ENCODE measurements at places on chromosomes 1 and 21.
A peak's percentile ranks its signal among the peaks of the same experiment; 100 is the strongest.

- no peak for DNase-seq
Observed at GRCh38 chr1:111364690-111365089, 62.8 kb downstream of the OVGP1 start.

DNA sequence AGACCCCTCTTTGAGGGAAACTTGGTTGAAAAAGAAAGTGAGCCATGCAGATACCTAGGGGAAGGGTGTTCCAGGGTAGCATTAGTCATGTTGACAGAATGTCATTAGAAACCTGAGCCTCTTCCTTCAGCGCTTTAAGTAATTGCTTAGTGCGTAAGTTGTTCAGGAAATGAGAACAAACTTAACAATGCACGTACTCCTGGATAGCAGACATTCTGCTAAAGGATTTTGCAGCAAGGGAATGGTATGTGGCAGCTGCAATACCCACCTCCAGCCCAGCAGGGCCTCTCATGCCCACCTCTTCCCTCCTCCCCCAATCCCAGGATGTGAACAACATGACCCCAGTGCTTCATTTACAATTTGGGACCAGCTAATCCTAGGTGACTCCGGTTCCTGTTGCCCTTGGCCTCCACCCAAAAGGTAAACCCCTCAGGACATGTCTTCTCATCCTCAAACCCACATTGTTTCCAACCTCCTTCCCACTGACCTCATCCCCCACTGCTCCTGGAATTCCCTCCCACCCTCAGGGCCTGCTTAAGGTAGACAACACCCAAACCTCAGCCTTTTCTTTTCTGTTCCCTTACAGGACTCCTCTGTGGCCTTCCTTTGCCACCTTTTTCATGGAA lies 98.0 kb upstream of the BCAR3 start:
- no peak for DNase-seq

DNA sequence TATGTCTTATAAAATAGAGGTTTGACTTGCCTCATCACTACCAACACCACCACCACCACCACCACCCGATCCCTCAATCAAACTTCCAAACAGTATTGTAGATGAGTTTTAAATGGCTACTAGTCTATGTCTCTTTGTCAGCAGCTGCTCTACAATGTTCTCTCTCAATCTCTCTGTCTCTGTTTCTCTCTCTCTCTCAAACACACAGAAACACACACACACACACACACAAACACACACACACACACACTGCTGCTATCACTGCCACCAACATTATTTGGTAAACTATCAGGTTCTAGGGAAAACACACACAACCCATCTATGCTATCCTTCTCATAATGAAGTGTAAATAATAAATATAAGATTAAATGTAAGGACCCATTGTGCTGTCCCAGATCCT lies 2.4 kb downstream of the TNFSF4 start:
- DNase-seq, result no peak

- DNase-seq, result no peak
Observed at GRCh38 chr1:155648207-155649147, 38.5 kb downstream of the MSTO1 start.

- DNase-seq, result no peak
Observed at GRCh38 chr1:89873288-89873687, 52.5 kb downstream of the LRRC8D start.

GRCh38 chr1:225693085-225693696 lies 40.3 kb upstream of the ENAH start:
- DNase-seq, result no peak

DNA sequence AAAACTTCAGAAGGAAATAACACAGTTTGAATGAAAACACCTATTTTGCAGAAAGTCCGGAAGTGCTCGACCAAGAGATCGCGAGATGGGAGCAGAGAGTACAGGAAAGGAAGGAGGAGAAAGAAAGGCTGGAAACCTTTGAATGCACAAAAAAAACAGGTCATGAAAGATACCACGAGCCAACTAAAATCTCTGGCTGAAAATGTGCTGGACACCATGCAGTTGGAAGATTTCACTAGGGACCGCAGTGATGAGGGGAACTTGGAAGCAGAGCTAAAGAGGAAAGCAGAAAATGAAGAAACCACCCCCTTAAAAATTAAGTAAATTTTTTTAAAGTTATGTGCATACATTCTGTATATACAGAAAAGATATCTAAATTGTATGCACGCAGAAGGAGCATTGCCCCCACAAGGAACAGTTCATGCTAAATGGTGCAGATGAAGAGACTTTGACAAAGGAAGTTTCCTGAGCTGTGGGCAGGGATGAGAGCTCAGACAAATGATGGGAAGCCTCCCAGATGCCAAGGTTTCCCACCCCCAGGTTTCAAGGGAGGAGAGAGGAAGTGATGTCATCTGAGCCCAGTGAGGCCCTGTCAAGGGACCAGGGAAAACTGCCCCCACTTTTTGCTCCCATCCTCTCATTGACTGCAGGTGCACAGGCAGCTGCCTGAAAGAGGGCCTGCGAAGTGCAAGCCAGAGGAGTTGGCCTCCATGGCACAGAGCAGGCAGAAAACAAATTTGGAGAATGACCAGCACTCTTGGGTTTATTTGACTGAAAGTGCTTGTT lies 52.5 kb downstream of the ETS2 start:
- no peak for DNase-seq

DNA sequence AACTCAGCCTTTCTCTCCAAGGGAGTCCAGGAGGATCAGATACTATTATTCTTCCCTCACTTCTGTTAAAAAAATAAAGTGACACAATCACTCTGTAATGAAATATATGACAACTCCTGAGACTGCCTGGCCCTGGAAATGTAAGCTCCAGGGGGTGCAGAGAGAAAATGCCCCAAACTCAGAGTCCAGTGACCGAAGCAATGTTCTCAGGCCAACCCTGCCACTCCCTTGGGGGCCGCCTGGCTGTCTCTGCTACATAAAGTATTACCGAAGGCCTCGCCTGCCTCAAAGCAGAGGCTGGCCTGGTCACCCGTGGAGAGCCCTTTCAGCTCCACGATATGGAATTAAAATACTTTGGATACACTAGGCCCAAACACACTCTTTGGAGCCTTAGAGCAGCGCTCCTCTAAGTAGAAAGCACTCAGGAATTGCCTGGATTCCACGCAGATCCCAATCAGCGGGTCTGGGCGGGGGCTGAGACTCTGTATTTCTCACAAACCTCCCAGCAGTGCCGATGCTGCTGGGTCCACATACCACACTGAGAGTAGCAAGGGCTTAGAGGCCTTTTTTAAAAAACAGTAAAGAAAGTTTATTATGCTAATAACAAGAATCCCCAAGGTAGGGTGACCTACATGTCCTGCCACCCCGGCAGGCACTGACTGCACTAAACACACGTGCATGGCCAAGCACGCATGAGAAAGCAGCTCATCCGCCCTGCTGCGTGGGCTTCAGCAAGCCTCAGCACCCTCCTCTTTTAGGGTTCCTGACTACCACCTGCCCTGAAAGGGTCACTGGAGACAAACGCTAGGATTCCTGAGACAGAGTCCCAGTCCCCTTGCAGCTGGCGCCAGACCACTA lies 31.1 kb downstream of the TMCO4 start:
- no peak for DNase-seq

GRCh38 chr1:94542088-94542870 lies 720 bp upstream of the F3 start:
- DNase-seq, result no peak

DNA sequence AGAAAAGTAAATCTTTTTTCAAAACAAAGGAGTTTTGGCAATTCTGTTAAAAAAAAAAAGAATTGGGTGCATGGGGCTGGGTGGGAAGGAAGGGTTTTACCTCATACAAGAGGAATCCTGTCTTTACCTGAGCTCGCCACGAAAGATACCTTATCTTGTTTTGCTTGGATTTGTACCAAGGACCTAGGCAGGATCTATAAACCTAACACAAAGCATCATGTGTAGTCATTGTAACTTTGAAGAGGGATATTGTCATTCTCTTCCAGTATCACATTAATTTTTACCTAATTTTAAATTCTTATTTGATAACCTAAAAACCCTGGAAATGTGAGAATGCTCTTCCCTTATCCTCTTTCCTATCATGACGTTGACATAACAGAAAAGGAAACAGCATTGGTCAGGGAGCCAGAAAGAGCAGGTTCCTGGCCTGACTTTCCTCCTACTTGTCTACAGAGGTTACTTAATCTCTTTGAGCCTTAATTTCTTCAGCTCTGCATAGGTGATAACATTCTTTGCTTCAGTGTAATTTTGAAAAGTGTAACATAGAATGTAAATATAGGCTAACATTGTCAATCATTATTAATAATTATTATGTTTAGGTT lies 4.0 kb upstream of the LAMC1 start:
- no peak for DNase-seq

GRCh38 chr1:154603317-154603716 lies 4.7 kb downstream of the ADAR start:
- DNase-seq, result no peak

GRCh38 chr1:27601771-27602461 lies 2.0 kb downstream of the AHDC1 start:
- no peak for DNase-seq

DNA sequence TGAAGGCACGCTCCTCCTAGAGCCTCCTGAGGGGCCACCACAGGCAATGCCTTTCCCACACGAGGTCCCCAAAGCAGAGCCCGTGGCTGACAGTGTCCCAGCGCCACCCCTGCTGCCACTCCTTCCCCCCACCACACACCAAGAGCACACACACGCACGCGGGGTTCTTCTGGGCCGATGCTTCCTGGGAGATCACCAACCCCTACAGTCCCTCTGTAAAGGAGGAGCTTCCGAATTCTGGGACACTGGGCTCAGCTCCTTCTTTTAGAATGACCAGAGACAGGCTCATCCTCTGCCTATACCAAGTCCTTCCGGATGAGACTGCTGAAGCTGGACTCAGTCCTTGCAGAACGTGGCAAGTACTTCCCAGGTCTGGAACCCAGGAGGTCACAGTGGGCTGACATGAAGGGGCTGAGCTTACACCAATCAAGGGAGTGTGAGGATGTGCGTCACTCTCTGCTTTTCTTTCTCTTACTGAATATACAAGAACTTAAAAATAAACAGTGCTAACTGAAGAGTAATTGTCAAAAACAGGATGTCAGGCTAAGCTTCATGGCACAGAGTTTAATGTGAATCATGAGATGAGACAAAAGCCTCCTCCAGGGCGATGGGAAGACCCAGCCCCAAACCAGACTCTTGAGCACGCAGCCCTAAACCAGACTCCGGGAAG lies 12.7 kb downstream of the SSU72 start:
- DNase-seq, result no peak

GRCh38 chr1:4652631-4653327 lies 1.6 kb upstream of the AJAP1 start:
- DNase-seq, result peak; percentile 62

GRCh38 chr1:150001415-150001814 lies 9.1 kb downstream of the OTUD7B start:
- DNase-seq, result no peak

DNA sequence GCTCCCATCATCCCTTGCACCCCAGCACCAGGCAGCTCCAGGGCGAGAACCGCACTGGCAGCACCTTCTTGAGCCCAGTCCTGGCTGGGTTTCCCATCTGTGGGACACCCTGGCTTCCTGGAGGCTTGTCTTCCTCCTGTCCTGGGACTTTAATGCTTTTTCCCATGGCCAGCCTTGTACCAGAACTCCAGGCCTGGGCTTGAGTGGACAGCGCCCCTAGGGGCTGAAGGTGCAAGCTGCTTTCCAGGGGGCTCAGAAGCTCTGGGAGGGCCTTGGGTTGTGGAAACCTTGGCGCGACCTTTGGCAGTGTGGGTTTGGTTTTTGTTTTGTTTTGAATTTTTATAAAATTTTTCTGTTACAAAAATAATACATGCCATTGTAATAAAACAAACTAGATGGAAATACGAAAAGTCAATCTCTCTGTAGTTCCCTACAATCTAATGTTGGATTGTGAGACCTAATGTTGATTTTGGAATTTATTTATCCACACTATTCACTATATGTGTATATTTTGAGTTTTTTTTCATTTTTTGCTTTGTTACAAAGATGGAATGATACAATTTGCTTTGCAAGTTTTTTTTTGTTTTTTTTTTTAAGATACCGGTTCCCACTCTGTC lies 33.8 kb upstream of the RPL11 start:
- peak; percentile 55 for DNase-seq

DNA sequence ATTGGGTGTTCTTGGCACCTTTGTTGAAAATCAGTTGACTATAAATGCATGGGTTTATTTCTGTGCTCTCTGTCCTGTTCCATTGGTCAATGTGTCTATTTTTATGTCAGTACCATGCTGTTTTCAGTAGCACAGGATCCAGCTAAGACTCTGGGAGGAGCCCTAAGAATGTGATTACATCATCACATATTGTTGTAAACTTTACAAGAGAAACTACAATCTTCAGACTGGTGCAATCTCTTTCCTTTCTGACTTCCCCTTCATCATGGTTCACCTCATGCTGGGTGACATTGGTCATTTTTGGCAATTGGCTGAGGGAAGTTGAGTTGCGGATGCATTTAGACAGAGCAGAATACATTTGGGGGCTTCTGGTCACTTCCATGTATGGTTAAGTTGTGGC lies 88.4 kb downstream of the C21orf91 start:
- DNase-seq, result no peak

GRCh38 chr1:3836421-3836820 lies 20.6 kb downstream of the CEP104 start:
- DNase-seq, result no peak

DNA sequence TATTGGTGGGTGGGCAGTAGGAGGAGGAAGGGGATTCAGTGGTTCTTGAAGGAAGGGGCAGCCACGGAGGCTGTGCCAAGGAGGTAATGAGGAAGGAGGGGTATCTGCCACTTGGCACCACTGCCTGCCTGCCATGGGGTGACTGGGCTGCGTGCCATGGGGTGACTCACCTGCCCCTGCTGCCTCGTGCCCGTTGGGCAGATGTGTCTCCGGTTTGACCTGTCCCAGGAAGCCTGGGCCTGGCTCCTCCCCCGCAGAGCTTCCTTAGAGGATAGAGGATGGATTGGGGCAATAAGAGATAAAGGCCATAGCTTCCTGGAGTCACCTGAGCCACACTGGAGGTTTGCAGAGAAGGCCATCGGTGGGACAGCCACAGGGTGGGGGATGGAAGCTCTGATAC lies 1.7 kb downstream of the PADI3 start:
- no peak for DNase-seq

DNA sequence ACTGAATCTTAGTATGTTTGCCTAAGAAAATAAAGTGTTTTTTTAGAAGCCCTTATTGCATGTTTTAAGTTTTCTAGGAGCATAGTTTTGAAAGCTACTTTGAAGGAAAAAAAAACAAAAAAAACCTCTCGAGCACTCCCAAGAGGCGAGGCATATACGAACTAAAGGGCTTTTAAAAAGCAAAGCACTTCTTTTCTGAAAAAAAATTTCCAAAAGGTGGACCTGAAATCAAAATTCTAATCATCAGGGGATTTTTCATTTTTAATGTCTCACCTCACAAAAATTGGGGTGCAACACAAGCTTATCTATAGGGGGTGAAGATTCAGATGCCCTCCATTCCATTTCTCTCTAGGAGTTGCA lies 594 bp downstream of the GLMN start:
- no peak for DNase-seq

DNA sequence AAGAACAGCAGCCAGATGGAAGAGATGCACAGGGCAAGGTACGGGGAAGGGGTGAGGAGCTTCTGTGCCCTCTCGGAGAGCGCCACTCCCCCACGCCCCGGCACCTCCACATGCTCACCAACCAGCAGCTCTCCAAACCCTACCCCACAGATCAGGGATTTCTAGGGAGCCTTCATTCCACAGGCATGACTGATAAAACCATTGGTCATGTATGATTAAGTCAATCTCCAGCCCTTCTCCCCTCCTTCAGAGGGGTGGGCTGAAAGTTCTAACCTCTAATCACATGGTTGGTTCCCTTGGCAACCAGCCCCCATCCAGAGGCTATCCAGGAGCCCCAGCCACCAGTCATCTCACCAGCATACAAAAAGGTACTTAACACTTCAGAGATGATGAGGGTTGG lies 144.7 kb downstream of the TGFBR3 start:
- no peak for DNase-seq
